ENCODE measurements at places on chromosomes 12 and 14.

DNA sequence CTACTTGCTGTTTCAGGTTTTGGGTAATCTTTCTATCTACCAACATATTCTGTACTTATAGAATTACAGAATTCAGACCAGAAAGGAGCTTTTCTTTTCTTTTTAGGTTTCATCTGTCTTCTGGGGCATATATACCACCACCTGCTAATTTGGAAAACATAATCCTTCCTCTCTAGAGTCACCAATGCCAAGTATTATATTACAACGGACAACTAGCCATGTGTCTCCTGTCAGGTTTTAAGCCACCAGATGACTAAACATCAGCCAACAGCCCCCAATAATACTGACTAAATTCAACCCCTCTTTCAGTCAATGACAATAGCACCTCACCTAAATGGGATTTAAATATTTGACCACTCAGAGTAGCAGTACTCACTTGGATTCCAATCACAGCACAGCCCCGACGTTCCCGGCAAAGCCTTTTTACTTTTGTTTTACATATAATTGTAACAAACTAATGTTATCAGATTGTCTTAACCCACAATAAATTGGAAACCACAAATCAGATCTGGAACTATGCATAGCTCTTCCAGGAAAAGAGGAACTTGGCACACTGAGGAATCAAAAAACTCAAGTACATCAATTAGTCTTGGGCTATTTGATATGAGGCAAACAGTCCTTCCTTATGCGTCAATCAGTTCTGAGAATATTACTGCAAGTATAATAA lies 13.5 kb downstream of the SLC11A2 start:
- DNase-seq: no peak

GRCh38 chr12:109018296-109018695 lies 2.6 kb downstream of the SVOP start:
- no peak for DNase-seq

- no peak for DNase-seq
Measured at GRCh38 chr12:105887131-105887530, 251.6 kb downstream of the NUAK1 start.

GRCh38 chr14:41072776-41073175 lies 533.9 kb upstream of the LRFN5 start:
- no peak for DNase-seq

GRCh38 chr14:89332031-89332430 lies 85.0 kb downstream of the FOXN3 start:
- DNase-seq: peak; percentile 19

DNA sequence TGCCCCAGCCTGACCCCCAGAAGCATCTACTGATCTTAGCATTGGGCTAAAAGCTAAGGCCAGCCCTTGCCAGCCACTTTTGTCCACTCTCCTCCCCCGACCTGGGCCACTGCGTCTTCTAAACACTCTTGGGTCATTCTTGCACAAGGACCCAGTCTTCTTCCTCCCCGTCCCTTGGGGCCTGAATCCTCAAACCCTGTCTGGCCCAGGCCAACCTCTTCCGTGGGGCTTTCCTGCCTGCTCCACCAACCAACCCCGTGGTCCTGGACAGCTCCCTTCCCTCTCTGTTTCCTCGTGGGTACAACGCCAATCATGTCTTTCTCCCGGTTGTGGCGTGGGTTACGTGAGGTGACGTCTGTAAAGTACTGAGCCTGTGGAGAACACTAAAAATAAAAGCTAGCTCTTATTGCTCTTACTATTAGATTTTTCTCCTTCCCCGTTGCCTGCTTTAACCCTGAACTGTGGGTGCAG lies 21.5 kb downstream of the FAM222A start:
- DNase-seq: no peak

DNA sequence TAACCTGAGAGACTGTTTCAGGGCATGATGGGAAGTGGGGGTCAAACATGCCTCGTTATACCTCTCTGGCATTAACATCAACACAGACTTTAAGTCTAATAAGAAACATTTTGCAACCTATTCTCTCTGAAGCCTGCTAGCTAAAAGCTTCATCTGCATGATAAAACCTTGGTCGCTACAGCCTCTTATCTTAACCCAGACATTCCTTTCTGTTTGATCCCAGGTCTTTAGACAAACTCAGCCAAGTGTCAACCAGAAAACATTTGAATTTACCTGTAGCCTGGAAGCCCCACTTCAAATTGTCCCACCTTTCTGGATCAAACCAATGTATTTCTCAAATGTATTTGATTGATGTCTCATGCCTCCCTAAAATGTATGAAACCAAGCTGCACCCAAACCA lies 9.1 kb downstream of the PPP2R3C start:
- DNase-seq: no peak

DNA sequence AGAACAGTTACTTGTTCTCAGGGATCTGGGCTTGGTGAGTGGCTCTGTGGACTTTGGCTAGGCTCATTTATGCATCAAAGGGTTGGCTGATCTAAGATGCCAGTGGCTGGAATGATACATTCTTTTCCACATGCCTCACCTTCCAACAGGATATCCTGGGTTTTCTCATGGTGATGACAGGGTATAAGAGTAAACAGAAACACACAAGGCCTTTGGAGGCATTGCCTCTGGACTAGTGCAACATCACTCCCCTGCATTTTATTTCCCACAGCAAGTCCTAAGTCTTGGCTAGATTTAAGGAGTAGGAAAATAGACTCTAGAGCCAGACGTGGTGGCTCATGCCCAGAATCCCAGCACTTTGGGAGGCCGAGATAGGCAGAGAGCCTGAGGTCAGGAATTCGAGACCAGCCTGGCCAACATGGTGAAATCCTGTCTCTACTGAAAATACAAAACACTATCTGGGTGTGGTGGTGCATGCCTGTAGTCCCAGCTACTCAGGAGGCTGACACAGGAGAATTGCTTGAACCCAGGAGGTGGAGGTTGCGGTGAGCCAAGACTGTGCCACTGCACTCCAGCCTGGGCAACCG lies 47.9 kb downstream of the RPH3A start:
- peak; percentile 33 for DNase-seq

DNA sequence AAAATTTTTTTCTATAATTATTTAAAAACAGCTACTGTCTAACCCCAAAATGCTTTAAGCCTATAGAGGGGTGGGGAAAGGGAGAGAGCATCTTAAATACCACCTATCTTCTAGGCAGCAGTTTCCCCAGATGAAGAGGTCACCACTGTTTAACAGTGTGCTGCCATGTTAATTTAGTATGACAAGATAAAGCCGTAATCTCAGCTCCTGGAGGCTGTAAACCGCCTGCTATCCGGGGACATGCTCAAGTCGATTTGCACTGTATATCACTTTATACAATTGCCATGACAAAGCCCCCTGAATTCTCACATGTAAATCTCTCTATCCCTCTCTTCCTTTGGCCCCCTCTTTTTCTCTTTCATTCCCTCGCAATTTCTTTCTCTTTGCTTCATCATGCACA lies 68.5 kb downstream of the SOX5 start:
- no peak for DNase-seq

DNA sequence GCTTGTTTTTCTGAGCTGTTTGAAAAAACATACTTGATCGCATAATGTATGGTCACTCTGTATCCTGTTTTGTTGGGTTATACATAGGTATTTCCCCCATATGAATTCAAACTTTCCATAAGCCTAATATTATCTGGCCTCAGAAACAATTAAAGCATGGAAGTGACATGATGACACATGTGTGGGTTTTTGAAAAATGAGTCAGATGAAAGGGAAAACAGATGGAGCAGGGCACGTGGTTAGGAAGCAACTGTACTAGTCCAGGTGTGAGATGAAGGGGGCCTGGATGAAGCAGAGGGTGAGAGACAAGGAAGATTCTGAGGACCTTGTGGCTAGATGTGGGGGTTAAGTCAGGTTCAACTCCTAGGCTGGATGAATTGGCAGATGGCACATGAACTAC lies 92.7 kb upstream of the DNM1L start:
- peak; percentile 49 for DNase-seq

GRCh38 chr12:114943601-114944000 lies 259.6 kb upstream of the TBX3 start:
- no peak for DNase-seq

GRCh38 chr14:68211421-68211820 lies 391.8 kb downstream of the RAD51B start:
- DNase-seq: peak; percentile 57

DNA sequence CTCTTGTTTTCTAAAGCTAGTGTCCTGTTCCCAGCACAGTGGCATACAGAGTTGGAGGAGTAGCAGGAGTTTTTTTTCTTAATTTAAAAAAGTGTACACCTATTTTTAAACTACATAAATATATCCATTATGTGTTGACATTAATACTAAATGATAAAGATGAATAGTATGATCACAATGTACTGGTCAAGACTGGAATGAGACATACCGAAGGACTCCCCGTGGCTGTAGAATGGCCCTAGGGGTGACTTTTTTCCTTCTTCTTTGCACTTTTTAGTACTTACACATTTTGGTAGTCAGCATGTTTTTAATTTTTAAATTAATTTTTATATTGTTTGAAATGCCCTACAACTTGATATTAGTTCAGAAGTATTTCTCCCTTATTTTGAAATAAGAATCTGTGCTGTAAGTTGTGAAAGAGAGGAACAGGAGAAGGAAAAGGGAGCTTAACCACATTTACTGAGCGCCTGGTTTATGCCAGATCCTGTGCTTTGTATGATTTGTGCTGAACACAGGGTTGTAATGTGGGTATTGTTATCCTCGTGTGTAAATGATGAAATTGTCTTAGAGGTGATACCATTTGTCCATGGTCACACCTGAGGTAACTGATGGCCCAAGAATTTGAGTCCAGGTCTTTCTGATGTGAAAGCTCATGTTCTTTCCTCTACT lies 136.5 kb downstream of the TGFB3 start:
- DNase-seq: no peak
